Fibroblast of the aortic adventitia (primary cell): ENCODE measurements at places on chromosomes 6 and 20. TPM values are rescaled to one million over a fixed set of nuclear protein-coding genes. Genes with fewer than 3 reads are reported as not detected.
A peak's percentile ranks its signal among the peaks of the same experiment; 100 is the strongest.

COL11A2 gene
- 0.09 and 0.74 TPM in 2 replicates for total RNA-seq

BPIFA1 gene
- not detected in 2 replicates for total RNA-seq

DOK5 gene
- total RNA-seq = 53.6 and 85.6 TPM in 2 replicates

HLA-DOB gene
- total RNA-seq = 2.6 TPM in 1 of 2 replicates, not detected in the other

SEMG1 gene
- total RNA-seq = not detected in 2 replicates

CCN6 gene
- not detected in 2 replicates for total RNA-seq

FAM209B gene
- total RNA-seq = not detected in 2 replicates

FILIP1 gene
- 0.45 and 5.5 TPM in 2 replicates for total RNA-seq

PCMTD2 gene
- total RNA-seq = 33.8 and 159 TPM in 2 replicates

- DNase-seq = no peak
Observed at GRCh38 chr6:26170951-26171841, 84.0 kb downstream of the HFE start.

- no peak for DNase-seq
Observed at GRCh38 chr6:33720998-33721397, 9.5 kb upstream of the UQCC2 start.

DNA sequence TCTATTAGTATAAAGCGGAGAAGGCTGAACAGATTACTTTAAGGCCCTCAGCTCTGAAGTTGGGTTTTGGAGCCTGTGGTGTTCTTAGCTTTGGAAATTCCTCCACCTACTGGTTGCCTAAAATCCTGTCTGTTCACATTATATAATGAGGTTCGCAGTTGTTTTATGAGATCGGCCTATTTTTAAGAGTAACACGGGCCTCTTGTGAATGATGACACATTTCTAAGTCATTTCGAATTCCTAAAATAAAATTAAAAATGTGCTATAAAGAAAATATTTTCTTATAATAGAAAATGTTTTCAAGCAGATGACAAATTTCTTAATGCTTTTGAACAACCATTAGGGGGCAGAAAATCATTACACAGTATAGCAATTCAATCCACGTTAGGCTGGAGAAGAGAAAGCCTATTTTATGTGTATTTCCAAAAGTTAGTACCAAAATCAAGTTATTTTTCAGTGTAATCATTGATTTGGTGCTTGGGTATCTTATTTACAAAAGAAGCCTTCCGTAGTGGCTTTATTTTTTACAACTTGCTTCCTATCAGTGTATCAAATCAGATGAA is 15.8 kb upstream of the FAM8A1 start:
- DNase-seq = peak; percentile 88

DNA sequence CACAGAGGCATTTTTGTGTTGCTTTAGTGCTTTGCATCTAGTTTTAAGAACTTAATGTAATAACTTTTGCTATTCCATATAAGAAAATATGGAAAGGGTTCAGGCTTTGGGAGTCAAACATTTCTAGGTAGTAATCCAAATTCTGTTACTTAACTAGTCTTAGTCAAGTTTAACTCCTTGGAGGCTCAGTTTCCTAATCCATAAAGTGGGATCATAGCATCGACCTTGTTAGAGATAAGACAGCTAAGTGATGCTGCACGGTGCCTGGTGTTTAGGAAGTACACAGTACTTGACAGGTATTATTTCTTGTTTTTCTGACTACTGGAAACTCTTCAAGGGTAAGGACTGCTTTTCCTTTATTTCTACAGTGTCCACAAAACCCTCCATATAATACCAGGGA is 24.5 kb upstream of the ARMH2 start:
- DNase-seq = no peak

DNA sequence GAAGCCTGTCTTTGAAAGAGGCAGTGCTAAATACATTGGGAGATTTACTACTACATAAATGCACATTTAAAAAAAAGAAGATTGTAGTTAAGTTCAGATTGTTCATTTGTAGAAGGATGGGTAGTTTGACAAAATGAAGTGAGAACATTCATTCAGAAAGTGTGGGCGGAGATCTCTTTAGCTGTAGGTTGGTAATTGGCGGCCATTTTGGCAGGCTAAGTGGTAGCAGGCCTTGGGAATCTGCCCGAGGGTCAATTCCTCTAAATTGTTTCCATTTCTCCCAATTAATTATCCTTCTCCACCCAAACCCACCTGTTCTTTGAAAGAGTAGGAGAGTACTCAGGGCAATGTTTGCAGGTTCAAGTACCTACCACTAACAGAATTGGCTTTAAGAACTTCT is 17.9 kb downstream of the SOX4 start:
- no peak for DNase-seq

- DNase-seq = no peak
Observed at GRCh38 chr6:80939898-80940297, 812.6 kb downstream of the TENT5A start.

DNA sequence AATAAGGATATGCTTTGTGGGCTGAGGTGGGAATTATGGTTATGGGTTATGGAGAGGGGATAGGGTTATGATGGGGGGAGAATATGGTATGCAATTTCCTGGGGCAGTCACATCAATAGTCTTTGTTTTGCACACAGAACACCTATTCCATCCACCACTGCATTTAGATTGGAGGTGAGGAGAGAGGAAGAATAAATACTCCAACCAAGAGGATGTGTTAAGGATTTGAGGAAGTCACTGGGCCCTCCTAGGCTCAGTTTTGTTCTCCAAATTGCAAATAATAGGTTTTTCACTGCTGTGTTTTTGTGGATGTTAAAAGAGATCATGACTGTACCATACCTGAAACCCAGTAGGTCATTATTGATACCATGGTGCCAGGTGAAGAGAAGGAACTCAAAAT is 29.5 kb upstream of the SIRPG start:
- no peak for DNase-seq

- DNase-seq = no peak
Observed at GRCh38 chr6:91590191-91590590, 1003.3 kb upstream of the MAP3K7 start.

DNA sequence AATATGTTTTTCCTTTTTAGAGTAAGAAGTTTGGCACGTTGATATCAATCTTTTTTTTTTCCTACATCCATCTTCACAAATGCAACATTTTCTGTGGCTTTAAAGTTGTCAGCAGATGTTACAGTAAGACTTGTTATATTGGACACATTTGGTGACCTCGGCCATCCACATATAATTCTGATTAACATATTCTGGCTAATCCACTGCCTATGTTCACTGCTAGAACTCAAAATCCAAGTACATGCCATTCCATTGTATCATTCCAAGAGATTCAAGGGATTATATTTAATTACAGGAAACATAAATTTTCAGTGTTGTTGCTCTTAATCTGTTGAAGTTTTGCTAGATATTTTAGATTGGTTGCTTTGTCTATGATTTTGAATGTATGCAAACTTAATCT is 367.6 kb downstream of the TENT5A start:
- no peak for DNase-seq

DNA sequence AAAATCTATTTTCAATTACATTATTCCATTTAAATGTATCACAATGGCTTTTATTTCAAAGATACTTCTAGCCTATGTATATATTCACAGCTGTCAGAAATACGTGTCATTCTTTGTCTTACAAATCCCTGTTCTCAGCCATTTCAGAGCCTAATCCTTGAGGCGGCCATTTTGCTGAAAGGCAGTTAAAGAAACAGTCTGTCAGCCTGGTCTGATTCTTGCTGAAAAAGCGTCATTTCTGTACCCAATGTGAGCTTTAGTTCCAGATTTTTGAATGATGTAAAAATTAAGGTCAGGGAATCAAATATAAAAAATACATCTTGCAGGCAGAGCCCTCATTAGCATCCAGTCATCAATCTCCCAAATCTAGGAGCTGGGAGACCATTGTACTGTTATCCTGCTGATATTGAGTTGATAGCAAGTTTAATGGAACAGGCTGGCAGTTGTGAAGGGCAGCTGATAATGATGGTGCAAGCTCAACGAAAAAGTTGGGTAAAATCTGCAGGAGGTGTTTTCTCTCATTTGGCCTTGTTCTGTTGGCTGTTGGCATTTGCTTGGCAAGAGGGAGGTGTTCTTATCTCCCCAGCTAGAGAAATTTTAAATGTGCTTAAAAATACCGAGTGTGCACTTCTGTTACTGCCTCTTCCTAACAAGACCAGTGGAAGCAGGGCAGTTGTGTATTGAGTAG is 314.8 kb downstream of the SOX4 start:
- peak; percentile 27 for DNase-seq

- DNase-seq = no peak
Observed at GRCh38 chr20:20261159-20261558, 106.7 kb upstream of the INSM1 start.

- peak; percentile 19 for DNase-seq
Observed at GRCh38 chr6:165910184-165910966, 247.3 kb upstream of the PDE10A start.

DNA sequence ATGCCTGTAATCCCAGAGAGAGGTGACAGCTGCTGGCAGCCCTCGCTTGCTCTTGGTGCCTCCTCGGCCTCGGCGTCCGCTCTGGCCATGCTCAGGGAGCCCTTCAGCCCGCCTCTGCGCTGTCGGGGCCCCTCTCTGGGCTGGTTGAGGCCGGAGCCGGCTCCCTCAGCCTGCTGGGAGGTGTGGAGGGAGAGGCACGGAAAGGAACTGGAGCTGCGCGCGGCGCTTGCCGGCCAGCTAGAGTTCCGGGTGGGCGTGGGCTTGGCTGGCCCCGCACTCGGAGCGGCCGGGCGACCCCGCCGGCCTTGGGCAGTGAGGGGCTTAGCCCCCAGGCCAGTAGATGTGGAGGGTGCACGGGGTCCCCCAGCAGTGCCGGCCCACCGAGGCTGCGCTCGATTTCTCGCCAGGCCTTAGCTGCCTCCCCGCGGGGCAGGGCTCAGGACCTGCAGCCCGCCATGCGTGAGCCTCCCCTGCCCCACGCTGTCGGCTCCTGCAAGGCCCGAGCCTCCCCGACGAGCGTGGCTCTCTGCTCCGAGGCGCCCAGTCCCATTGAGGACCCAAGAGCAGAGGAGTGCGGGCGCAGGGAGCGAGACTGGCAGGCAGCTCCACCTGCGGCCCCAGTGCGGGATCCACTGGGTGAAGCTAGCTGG is 34.6 kb downstream of the C6orf52 start:
- no peak for DNase-seq
